Amniotic epithelial cell (primary cell): ENCODE measurements at places on chromosomes 6 and 20.

DNA sequence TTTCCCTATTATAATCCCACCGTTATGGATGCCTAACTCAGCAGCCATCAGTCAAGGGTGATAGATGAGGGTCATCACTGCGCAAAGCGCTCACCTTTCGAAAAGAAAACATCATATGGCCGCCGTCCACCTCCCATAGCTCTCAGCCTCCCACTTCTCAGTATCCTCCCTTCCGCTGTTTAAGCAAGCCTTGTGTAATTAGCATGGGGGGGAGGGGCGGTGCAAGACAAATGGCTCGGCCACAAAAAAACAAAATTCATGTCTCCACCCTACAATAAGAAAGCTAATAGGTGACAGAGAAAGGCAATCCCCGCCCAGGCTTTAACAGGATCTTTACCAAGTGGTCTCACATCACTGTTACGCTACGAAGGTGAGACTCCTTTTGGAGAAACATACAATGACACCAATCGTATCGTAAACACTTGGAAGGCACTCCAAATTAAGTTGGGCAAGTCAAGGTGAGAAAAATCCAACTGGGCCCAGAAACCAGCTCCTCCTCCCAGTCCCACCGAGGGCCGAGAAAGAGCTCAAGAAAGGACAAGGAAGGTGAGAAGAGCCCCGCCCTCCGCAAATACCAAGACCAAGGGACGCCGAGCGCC is 645 bp downstream of the DDX39B start:
- peak; percentile 67 for DNase-seq

DNA sequence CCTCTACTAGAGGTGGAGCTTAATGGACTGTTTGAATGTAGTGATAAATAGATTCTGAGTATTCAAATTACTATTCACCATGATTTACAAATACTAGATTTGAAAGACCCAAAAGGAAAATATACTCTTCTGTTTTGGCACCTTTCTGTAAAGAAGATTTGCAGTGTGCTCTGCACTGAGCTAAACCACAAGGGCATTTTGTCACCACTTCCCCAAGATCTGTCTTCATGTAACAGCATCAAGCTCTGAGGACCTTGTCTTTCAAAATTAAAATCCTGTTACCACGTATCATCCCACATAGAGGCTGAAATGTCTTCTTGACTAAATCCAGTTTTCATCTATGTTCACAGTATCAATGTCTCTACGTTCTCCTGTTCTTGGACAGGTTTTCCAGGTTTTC is 3.3 kb upstream of the PGK2 start:
- DNase-seq, result no peak

- DNase-seq, result no peak
Measured at GRCh38 chr6:96465321-96465903, 56.2 kb upstream of the UFL1 start.

- DNase-seq, result no peak
Measured at GRCh38 chr6:123625696-123626095, 11.1 kb downstream of the TRDN start.

GRCh38 chr6:25637960-25638434 is 14.0 kb upstream of the SCGN start:
- DNase-seq, result no peak

DNA sequence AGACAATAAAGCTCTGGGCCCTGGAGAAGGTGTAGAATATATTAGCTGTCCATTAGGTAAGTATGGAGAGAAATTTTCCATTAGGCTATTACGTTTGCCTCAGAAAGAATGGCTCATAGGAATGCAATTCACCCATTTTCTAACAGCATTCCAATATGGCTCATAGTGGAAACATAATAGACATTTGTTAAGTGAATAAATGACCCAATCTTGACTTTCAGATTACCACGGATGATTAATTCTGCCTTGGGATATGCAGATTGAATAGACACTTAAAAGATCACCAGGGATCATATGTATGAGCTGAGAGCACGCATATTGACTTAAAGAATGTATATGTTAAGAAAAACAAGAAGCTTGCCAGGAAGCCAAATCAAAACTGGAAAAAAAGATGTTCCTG is 209.1 kb upstream of the CDYL start:
- peak; percentile 55 for DNase-seq

DNA sequence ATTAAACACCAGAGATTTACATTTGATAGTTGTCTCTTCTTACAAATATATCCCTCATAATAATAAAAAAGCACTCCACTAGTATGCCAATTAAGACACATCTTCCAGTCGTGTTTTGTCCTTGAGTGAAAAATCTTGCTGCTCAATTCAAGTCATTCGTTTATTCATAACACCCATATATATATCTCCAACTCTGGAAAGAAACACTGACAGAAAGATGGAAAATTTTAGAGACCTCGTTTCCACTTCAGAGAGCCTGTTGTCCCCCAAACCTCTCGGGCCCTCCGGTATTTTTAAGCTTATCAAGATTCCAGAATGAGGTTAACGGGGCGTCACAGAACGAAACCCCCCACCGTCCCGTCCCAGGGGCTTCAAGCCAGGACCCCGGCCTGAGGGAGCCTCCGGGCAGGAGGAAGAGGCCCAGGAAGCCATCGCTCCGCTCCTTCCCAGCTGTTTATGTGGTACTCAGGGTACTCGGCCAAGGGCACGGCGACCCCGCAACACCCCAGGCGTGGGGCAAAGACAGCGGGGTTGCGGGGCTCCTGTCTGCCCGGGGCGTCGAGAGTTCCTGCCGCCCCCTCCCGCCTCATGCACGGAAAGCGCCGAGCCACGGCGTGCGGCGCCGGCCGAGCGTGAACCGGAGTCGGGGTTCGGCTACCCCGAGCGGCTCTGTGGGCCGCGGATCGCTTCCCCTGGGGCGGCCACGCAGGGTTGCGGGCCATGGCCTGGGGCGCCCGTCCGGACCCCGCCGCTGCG is 623 bp upstream of the SNX9 start:
- DNase-seq, result no peak

DNA sequence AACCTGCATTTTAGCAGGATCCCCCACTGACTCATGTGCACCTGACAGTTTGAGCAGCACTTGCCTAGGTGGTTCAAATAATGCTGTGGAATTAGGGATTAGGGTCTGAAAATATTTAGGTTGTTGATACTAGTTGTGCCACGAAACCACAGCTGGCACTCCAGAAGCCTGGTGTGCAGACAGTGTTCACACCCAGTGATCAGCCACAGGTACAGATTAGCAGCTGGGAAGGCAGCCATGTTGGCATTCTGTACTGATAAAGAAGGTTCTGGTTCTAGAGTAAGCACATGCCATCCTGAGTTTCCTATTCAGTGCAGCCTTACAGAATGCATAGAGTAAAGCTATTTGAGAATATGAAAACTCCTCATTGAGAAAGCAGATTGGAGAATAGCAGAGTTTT is 30.1 kb downstream of the TMEM74B start:
- no peak for DNase-seq

GRCh38 chr6:134288538-134289203 is 29.2 kb downstream of the SGK1 start:
- peak; percentile 95 for DNase-seq

DNA sequence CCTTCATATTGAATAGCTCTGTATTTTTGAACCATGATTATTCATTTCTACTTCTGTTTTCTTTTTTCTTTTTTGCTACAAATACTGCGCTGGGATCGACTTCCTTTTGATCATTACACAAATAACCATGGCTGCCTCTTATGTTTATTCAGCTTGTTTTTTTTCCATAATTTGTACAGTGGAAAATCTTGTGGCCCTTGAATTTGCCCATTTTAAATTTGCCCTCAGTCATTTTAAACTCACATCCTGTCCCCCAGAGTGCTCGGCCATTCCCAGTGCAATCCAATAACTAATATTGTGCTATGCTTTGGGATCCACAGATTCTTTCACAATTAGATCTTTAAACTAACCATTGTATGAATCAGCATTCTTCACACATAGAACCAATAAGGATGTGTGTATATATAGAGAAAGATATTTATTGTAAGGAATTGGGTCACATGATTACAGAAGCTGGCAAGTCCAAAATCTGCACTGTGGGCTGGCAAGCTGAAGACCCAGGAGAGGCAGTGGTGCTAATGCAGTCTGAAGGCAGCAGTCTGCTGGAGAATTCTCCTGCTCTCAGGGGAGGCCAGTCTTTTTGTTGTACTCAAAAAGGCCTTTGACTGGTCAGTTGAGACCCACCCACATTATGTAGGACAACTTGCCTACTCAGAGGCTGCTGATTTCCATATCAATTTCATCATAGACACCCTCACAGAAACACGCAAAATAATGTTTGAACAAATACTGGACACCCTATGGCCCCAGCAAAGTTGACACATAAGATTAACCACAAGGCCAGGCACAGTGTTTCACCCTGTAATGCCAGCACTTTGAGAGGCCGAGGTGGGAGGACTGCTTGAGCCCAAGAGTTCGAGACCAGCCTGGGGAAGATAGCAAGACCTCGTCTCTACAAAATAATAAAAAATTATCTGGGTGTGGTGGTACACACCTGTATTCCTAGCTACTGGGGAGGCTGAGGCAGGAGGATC is 147.1 kb downstream of the MTHFD1L start:
- no peak for DNase-seq

GRCh38 chr6:106085984-106086813 is at the start of gene PRDM1:
TSS of gene PRDM1 (plus strand) at chr6:106086336. CDS start at chr6:106086554, 218 bp downstream.
- peak; percentile 38 for DNase-seq

- DNase-seq, result no peak
Measured at GRCh38 chr6:39054577-39055142, 6.1 kb downstream of the GLP1R start.

GRCh38 chr20:48277266-48277665 is 492.0 kb upstream of the SULF2 start:
- peak; percentile 59 for DNase-seq

- DNase-seq, result no peak
Measured at GRCh38 chr6:8065519-8065911, 1.3 kb upstream of the BLOC1S5 start.

DNA sequence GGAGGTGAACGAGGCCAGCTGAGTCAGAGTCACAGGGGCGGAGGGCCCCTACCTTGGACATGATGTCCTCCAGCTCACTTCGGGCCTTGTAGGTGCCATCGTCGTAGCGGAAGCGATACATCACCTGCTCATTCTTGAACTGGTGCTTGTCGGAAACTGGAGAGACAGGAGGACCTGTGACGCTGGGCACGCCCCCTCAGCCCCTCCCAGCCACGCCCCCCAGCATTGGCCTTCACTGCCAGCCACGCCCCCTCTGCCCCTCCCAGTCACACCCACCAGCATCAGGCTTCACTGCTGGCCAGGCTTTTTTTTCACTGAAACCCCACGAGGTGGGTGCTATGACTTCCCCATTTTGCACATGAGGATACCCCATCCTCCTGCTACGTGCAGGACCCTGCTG is 148.2 kb downstream of the PREX1 start:
- DNase-seq, result no peak

DNA sequence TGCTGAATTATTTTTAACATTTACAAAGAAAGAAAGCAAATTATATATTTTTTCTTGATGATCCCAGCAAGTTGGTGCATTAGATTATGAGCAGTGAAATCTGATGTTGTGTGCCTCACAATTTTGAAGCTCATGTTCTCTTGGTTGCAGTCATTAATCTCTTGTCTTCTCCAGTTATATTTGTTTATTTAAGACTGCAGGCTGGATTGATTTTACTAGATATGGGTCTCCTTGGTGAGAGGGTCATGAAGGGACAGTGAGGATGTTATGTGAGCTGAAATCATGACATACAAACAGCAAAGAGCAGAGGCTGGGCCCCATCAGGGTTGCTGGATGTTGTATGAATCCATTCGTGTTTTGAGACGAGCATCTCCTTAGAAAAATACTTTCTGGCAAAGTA is 64.2 kb upstream of the AKIRIN2 start:
- DNase-seq, result no peak

GRCh38 chr6:110714143-110714542 is 101.1 kb downstream of the CDK19 start:
- DNase-seq, result peak; percentile 20

DNA sequence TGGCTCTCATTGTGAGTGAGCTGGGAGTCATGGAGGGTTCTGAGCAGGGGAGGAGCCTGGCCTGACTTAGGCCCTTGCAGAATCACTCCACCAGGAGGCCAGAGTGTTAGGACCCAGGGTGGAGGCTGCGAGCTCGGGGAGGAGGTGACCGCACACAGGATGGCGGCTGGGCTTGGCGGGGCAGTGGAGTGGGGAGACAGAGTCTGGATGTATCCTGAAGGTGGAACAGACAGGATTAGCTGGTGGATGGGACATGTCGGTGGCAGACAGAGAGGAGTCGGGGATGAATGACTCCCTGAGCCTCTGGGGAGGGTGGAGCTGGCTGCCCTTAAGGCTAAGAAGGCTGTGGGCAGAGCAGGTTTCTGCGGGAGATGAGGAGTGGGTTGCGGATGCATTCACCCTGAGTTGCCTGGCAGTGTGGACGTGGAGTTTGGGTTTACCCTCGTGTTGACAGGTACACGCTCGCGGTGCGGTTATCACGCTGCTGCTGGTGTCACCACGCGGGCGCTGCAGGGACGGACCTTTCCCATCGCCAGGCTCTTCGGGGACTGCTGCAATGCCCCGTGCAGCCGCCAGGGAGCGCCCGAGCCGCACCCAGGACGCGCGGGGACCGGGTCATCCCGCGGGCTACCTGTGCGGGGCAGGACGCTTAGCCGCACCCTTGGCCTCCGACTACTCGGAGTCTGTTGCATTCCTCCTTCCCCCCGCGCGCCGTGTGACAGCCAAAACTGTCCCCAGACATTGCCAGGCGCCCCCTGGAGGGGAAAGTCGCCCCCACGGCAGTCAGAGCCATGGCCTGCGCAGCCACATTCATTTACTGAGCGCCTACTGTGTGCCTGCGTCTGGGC is 43.0 kb upstream of the PTGIS start:
- peak; percentile 31 for DNase-seq

DNA sequence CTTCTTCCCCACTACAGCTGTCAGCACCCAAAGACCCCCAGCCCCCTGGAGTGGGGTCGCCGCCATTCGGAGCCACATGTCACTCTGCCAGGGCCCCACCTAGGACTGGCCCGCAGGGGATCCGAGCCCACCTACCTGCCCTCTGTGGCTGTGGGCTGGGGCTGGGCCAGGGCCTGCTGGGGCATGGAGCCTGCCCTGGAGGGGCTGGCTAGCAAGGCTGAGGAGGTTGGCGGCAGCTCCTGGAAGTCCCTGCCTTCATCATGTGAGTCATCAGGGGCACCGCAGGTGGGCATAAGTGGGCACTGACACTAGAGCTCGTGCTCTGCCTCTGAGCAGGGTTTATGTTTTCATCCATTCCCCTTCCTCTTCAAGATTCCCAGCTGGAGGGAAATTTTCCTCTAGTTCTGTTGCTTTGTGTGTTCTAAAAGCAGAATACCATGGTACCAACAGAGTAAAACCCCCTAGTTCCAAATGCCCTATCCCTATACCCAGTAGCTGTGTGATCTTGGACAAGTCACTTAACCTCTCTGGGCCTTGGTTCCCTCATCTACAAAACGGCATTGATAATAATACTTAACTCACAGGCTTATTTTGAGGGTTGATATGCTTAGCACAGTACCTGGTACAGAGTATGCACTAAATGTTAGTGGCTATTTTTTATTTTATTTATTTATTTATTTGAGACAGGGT is 8.7 kb upstream of the FANCE start:
- DNase-seq, result no peak

GRCh38 chr6:6057442-6058053 is 50.8 kb upstream of the NRN1 start:
- peak; percentile 0 for DNase-seq
